ENCODE measurements at places on chromosomes 11 and 22.
A peak's percentile ranks its signal among the peaks of the same experiment; 100 is the strongest.

GRCh38 chr11:129075757-129076156, 116.4 kb downstream of the ARHGAP32 start:
- DNase-seq: no peak

GRCh38 chr11:1574238-1574932, 2.3 kb upstream of the DUSP8 start:
- no peak for DNase-seq

GRCh38 chr11:2440646-2441045, 3.7 kb downstream of the TRPM5 start:
- no peak for DNase-seq

GRCh38 chr22:31917227-31917921, 27.0 kb upstream of the YWHAH start:
- no peak for DNase-seq

- DNase-seq: no peak
Measured at GRCh38 chr11:43790444-43790794, 90.2 kb upstream of the ALKBH3 start.

DNA sequence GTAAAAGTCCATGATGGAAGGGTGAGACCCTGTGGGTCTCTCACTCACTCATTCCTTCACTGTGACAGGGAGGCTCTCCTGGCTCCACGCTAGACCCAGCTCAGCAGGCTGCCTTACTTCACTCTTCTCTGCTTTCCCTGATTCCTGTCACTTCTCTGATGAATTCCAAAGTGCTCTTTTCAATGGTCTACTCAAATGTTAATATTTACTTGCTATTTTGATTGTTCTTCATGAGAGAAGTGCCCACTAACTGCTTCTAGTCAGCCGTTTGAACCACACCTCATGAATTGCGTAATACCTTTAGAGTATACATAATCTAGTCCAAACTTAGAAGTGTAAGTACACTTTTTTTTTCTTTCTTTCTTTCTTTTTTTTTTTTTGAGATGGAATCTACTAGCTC, 1350.2 kb upstream of the RAG2 start:
- DNase-seq: no peak

DNA sequence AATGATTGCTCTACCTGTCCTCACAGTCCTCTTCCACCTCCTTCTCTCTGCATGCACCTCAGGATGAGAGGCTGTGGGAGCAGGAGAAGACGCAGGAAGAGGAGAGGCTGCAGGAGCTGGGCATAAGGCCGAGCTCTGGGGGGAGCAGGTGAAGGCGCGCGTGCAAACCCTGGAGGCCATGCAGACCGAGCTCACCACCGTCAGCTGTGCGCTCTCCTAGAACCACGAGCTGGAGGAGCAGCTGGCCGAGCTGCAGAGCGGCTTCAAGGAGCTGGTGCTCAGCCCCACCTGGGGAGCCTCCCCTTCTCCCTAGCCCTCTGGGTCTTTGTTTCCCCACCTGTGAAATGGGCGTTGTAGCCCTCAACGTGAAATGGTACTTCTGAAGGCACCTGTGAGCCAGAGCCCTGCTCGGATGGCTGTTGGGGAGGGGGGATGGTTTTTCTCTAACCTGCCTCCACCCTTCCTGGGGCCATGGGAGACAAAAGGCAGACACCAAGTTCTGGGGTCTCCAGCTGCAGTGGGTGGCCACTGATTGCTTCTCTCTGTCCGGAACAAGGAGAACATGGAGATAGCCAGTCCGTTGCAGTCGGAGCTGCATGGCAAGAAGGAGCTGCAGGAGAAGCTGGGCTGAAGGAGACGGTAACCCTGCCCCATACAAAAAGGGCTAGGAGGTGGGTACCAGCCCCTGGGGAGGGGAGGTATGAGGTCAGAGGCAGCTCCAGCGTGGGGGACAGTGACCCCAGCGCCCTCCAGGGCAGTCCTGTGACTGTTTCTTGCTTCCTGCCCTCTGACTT, 65.2 kb upstream of the A4GALT start:
- no peak for DNase-seq

DNA sequence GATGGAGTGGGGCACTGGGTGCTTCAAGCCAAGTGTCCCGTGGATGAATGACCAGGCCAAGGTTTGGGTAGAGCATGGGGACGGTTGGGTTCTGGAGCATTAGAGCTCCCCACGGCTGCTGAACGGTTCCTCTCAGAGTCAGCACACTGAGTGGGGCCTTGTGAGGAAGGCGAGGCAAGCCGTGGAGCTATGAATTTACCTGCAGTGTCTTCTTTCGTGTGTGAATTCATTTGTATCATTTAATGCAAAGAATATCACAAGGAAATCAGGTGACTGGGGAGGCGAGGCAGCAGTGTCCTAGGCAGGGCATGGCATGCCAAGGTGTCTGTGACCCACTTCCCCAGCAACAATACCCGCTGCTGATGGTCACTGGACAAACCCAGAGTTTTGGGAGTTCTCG, 343.5 kb upstream of the B3GAT1 start:
- no peak for DNase-seq

GRCh38 chr22:32539631-32540421, 65.2 kb downstream of the FBXO7 start:
- no peak for DNase-seq

DNA sequence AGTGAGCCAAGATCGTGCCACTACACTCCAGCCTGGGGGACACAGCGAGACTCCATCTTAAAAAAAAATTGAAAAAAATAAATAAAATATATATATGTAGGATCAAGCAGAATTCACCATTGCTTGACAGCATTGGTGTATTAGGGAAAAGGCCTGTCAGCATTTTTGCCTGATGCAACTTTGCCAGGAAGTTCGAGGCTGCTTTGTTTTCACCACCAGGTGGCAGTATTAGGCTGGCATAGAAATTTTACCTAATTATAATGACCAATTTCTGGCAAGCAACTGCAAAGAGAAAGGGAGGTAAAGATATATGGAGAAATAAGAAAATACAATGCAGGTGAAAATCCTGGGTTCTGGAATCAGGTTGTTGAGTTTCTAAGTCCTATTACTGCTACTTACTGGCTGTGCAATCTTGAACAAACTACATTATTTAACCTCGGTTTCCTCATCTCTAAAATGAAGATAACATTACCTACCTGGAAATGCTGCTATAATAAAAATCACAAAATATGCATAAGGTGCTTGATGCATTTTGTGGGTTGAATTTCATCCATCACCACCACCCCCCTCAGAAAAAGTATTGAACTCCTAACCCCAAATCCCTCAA, 24.7 kb downstream of the LAYN start:
- peak; percentile 41 for DNase-seq

DNA sequence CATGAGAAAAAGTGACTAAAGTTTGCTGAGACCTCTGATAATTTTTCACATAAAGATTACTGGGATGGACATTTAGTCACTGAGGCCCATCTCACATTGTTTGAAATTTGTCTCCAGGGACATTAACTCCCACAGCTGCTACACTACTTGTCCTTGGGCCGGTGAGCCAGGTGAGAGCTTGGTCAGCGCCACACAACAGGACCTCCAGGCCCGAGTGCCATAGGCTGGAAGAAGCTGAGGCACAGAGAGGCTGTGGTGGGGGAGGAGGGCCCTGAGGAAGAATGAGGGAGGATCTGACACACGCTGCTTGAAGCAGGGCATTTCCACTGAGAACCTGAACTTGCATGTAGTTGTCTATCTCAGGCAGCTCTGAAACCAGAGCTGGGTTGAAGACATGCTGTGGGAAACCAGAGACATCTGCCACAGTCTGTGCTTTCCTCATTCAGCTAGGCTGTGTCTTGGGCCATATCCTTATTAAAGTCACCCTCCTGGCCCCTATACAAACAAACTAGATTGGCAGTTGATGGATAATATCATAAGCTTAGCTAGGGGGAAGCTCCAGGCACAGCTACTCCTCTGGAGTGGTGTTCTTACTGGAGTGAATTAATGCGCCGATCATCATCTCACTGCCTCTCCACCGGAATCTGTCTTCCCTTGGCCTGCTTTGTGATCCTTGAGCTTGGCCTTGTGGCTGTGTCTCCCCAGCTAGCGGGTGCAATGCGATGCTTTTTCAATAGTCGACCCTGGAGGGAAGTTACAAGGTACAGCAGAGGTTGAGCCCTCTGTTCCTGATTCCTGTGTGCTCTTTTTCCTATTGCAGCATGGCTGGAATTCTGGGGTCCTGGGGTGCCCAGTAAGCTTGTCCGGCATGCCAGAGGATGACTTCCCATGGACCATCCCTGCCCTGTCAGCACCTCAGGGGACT, 225.3 kb upstream of the B3GAT1 start:
- no peak for DNase-seq

DNA sequence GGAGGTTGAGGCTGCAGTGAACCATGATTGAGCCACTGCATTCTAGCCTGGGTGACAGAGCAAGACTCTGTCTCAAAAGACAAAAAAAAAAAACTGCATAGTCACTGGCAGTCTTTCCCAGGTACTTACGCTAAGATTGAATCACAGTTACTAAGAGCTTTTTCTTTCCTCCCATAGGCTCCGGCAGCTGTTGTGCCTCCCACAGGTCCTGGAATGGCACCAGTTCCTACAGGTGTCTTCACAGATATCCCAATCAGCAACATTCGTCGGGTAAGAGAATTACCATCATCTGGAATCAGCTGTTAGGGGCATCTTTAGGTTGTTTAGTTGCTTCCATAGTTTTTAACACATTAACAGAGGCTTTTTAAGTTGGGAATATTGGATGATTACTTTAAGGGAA, 19.8 kb downstream of the DLAT start:
- no peak for DNase-seq

DNA sequence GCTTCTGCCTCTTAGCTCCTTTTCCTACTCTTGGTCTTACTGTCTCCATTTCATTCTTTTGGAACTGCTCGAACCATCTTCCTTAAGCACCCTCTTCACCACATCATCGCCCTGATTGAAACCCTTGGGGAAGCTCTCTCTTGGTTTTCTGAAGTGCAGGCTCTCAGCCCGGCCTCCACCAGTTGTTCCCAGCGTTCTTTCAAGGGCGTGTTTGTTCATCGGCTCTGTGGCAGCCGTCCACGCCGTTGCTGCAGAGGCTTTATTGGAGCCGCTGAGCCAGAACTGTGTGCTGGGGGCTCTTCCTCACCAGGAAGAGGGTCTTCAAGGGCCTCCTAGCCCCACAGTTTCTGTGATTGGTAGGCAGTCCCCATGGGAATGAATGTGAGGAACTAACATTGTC, 214.1 kb downstream of the TBC1D22A start:
- no peak for DNase-seq

- DNase-seq: no peak
Measured at GRCh38 chr22:20547029-20547428, 39.6 kb downstream of the MED15 start.

DNA sequence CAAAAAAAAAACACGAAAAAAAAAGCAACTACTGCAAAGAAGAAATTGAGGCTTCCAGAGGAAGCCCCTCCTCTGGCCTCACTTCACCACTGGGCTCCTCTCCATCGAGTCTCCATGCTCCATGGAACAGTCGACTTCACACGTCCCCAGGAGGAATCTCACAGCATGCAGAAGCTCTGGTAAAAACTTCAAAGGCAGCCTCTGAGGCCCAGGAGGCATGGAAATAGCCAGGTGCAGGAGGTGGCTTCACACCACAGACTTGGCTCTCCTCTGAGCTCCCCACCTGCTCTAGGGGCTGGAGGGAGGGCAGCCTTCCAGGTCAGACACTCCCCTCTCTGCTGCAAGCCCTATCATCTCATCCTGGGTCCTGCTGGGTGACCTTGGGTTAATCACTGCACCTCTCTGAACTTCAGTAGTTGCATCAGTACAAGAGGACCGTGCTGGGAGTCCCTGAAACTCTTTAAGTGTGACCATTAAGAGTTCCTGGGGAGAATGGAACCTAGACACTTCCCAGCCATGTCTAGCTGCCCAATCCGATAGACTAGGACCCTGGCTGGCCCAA, 8.2 kb downstream of the PDE2A start:
- no peak for DNase-seq

DNA sequence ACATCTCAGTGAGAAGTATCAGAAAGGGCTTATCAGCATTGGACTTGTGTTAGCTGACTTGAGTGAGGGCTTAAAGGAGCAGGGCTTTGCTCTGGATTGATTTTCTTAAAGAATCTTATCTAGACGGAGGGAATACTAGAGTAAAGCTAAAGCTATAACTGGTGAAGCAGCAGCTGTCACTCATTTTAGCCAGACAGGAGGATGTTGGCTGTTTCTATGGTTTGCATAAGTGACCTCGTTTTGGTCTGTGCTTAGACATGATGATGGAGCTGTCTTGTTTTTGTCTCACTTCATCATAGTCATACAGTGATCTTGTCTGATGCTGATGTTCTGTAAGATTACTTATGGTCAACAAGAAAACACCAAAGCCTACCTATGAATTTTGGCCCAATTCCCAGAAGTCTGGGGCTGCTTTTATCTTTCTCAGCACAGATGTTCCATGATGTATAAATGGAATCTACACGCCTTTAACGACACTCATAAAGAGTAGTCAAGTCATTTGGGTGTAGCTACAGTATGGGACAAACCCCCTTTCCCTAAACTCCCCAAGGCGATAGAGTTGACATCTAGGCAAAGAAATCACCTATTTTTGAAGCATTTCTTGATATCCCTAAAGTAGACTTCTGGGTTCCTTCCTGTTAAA, 77.5 kb upstream of the UCP3 start:
- DNase-seq: no peak

DNA sequence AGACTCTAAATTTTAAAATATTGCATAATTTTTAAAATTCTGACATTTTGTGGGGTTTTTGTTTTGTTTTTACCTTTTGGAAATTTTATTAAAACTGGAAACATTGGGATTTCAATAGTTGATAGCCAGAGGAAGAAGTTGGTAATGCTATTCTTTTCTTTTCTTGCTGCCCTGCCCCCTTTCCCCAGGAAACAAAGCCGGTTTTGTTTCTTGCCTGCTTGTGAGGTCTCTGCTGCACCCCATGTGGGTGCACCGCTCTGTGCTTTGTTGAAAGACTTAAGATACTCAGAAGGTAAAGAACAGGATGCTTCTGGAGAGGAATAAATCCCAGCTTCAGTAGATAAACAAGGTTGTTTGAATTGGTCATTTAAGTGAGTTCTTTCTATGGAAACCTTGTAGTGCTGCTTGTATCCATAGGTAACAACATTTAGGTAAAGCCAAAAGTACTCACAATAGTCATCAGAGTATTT, 87.5 kb downstream of the YAP1 start:
- DNase-seq: no peak

DNA sequence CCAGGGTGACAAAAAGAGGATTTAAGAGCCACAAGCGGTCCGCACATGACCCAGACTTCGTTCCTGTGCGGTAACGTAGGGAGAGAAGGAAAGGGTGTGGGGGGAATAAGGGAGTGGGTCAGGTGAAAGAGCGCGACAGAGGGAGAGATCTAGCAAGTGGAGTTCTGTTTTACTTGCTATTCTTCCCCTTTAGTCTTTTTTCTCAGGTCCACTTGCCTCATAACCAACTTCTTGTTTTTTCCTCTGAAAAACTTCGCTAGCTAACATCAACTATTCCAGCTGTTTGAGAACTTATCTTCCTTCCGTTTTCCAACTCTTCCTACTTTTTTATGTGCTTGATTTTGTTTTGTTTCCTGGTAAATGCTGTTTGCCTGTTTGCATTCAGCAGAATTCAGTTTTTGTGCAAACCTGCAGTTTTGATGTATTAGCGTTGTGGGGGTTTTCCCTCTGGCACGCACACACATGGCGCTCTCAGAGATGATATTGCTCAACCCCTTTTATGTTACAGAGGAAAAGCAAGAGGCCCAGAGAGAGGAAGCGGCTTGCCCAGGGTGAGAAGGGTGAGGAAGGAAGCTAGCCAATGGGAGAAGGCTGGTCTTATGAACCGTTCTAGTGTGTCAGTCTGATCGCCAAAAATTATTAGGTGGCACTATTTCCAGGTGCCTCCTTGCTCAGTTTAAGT, 592 bp upstream of the CTSC start:
- no peak for DNase-seq

All from D721Med (cell line).